ENCODE measurements at places on chromosomes 11 and 22. TPM values are rescaled to one million over a fixed set of nuclear protein-coding genes. Genes with fewer than 3 reads are reported as not detected.

Gene SYCE3
- total RNA-seq, result not detected

Gene ARVCF
- total RNA-seq, result 41.9 TPM

Gene MRGPRE
- total RNA-seq, result not detected

Gene GLYAT
- total RNA-seq, result 0.67 TPM

Gene OR51V1
- total RNA-seq, result not detected

Gene HBE1
- total RNA-seq, result not detected

Gene APOA1
- total RNA-seq, result not detected
